ENCODE measurements at places on chromosomes 16 and 17.

DNA sequence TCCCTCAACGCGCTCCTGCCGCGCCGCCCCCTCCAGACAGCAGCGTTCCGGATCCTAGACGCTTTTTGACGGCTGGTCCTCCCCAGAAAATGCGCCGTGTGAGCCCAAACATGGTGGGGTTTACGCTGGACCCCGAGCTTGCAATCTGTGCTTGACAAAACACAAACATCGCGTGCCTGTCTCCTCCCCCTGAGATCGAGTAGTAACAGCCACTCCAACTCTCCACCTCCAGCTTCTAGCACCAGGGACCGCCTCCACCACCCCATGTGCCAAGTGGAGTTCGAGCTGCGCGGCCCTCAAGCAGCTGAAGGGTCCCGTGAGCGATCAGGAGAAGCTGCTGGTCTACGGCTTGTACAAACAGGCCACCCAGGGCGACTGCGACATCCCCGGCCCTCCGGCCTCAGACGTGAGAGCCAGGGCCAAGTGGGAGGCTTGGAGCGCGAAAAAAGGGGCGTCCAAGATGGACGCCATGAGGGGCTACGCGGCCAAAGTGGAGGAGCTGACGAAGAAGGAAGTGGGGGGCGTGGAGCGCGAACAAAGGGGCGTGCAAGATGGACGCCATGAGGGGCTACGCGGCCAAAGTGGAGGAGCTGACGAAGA lies 656 bp upstream of the GEMIN4 start:
- no peak for DNase-seq

DNA sequence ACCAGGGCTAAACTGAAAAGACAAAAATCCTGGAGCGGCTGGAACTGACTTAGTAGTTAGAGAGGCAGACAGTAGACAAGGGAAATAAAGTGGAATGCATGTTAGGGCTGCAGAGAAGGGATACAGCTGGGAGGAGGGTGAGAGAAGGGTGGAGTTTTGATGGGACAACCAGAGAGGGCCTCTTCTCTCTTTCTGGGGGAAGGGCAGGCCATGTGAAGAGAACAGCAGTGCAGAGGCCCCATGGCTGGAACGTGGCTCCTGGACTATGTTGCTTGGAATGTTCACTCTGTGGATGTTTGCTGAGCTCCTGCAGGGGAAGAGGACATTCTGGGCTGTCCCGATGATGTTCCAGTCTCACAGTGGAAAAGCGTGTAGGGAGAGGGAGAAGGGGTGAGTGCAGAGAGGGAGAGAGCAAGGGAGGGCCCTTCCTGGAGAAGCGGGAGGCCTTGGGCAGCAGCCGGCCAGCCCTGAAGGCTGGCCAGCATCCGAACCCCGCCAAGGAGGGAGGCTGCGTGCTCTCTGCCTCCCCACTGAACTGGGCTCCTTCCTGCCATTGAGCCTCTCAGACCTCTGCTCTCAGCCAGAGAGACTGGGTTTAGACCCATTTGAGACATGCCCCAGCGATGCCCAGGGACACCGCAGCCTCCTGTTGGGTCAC lies 33.1 kb upstream of the GSE1 start:
- DNase-seq, result no peak

GRCh38 chr17:8226536-8227237 lies 16.3 kb upstream of the AURKB start:
- DNase-seq, result peak; percentile 93

DNA sequence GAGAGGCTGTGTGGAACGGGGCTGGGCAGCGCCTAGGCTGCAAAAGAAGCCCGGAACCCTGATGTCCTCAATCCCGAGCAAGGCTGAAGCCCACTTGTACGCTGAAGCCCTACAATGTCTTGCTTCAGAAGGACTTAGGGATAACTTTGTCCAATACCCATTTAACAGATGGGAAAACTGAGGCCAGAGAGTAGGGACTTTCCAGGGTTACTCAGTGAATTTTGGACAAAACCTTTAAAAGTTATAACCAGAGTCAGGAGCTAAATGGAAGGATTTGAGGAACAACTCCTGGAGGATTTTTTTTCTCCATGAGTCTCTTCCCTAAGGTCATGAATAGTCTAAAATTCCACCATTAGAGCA lies 161.2 kb downstream of the IRX5 start:
- no peak for DNase-seq
